Activated gamma-delta T cell treated with Interleukin-2 at 50 U/mL for 16 hours (primary cell): ENCODE measurements at places on chromosomes 6 and 20.

GRCh38 chr6:32932132-32932868 lies 8.5 kb downstream of the HLA-DMB start:
- DNase-seq = no peak

DNA sequence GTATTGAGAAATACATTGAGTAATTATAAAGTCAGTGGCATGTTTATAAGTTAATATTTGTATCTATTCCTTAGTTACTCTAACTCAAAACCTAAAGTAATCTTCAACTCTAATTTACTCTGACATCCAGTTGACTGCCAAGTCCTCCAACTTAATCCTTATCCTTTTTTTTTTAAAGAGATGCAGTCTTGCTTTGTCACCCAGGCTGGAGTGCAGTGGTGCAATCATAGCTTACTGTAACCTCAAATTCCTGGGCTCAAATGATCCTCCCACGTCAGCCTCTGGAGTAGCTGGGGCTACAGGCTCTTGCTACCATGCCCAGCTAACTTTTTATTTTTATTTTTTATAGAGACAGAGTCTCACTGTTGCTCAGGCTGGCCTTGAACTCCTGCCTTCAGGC lies 24.4 kb downstream of the PTPN1 start:
- DNase-seq = no peak

GRCh38 chr20:53699085-53699674 lies 105.5 kb upstream of the ZNF217 start:
- no peak for DNase-seq

DNA sequence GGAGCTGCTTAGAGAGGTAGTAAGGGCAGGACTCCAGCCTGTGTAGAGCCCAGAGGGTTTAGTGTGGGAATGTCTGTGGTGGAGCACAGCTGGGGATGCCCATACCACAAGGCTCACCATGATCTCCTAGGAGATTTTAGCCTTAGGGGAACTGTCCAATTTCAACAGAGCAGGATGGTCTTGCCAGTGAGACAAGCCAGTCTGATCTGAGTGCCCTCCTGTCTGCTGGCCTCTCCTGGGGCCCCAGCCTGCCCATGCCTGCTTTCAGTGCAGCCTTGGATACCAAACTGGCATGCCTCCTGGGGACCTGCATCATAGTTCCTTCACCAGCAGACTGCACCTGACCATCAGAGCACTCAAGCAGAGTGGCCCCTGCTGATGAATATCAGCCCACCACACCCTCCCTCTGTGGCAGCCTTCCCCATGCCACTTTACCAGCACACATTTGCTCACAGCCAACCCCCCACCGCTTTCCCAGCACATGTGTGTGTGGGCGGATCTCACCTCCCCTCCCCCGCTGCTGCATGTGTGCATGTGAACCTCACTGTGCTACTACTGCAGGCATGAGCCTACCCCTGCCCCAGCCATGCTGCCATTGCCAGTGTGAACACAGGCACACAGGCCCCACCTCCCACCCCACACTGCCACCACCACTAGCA lies 7.9 kb upstream of the TREM1 start:
- no peak for DNase-seq

- DNase-seq = no peak
Observed at GRCh38 chr6:152301021-152301764, 336.0 kb downstream of the SYNE1 start.

DNA sequence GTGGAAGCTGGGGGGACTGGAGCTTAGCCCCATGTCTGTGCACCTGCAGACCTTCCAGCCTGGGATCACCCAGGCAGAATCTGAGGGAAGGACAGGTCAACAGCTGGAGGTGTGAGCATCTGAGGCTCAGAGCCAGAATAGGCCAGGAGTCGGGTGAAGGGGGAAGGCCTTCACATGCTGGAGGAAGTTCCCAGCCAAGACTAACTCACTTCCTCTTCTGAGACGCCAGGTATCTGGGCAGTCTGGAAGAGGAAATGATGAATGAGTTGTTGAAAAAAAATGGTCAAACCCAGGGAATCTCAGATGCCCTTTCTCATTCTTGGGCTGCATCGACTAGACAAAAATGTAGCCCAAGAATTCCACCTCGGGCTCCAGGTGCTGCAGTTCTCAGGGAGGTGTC lies 73.6 kb upstream of the TIAM2 start:
- DNase-seq = no peak

- no peak for DNase-seq
Observed at GRCh38 chr20:43976547-43976946, 61.9 kb downstream of the TOX2 start.

GRCh38 chr6:169092375-169092774 lies 161.3 kb downstream of the THBS2 start:
- no peak for DNase-seq

DNA sequence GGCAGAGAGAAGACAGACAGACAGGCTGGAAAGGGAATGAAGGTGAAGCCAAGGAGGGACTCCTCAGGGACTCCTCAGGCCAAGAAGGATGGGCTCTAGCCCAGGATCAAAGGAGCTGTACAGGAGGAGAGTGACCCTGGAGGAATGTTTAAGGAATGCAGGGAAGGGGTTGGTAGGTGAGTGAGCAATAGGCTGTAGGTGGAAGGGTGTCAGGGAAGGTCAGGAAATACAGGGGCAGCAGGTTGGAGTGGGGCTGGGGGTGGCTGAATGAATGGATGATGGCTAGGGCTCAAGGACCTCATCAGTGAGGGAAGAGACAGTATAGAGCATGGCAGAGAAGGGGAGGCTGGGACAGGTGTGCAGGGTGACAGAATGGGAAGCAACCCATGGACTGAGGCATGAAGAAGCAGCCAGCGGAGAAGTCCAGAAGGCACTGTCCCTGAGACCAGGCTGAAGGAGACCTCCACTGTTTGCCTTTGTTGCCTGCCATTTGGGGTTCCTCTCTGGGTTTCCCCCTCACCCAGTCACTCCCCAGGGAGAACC lies 13.2 kb downstream of the SYNGAP1 start:
- DNase-seq = no peak

DNA sequence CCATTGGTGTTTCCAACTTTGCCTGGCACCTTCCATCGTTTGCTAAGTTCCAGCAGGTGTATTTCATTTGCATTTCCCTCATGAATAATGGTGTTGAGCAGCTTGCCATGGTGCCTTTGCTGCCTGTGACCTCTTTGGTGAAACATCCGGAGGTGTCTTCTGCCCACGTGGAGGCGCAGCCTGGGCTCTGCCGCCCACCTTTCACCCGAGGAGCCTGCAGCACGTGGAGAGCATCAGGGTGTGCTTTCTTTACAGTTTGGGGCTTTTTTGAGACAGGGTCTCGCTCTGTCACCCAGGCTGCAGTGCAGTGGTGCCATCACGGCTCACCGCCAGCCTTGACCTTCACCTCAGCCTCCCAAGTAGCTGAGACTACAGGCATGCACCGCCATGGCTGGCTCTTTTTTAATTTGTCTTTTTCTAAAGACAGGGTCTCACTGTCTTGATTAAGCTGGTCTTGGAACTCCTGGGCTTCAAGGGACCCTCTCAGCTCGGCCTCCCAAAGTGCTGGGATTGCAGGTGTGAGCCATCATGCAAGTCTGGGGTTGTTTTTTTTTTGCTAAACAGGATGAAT lies 3.0 kb upstream of the ADRM1 start:
- no peak for DNase-seq

DNA sequence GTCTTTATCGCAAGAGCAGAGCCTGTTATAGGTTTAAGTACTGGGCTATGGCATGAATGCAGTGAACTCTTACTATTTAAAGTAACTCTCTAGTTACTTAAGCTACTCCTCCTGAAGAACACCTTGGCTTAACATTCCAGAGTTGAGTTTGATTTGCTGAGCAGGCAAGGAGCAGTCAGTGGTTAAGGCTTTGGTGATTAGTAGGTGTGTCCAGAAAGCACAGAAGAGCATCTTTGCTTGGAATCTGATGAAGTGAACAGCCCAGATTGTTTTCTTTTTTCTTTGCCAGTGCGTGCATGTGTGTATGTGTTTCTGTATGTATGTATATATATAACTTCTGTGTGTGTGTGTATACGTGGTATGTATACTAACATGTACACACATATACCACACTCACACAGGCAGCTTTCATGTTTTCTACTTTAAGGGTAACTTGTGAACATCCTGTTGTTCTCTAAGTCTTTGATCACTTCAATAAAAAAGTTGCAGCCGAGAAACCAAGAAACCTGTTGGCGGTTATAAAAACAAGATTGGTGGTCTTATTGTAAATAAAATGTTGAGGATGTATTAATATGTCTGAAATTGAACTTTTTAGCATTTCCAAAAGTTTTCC lies 56.2 kb upstream of the TULP4 start:
- no peak for DNase-seq

- DNase-seq = no peak
Observed at GRCh38 chr6:170224694-170225660, 65.9 kb downstream of the DLL1 start.

- DNase-seq = no peak
Observed at GRCh38 chr20:45337367-45338120, 10.7 kb downstream of the SDC4 start.

DNA sequence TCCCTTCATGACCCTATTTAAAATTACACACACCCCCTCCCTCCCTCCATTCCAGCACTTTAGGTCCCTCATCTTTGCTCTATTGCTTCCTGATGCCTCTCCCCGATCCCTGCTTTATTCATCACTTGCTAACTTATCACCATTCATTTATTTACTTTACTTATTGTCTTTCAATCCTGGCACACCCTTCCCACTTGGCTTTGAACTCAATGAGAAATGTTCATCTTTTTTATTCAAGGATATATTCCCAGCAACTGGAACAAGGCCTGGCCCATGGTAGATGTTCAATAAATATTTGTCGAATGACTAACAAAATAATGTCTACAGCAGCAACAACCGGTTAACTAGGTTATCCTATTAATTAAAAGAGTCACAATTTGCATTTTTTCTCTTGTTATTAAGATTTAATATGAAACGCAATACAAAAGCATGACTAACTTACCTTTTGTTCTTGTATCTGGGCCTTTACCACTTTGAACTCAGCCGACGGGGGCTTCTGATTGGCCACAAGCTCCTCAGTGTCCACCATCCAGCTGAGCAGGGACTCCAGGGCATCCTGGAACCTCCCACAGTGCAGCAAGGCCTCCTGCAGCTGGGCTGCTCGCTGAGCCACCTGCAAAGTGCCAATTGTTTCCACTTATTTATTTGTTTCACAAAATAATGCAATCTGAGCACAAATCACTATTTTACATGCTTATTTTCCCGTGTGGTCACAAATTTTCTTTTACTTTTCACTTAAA lies 107.8 kb downstream of the DST start:
- no peak for DNase-seq

GRCh38 chr6:26260725-26261490 lies 104.1 kb upstream of the BTN3A2 start:
- no peak for DNase-seq

- no peak for DNase-seq
Observed at GRCh38 chr20:16810216-16810615, 62.1 kb downstream of the OTOR start.

DNA sequence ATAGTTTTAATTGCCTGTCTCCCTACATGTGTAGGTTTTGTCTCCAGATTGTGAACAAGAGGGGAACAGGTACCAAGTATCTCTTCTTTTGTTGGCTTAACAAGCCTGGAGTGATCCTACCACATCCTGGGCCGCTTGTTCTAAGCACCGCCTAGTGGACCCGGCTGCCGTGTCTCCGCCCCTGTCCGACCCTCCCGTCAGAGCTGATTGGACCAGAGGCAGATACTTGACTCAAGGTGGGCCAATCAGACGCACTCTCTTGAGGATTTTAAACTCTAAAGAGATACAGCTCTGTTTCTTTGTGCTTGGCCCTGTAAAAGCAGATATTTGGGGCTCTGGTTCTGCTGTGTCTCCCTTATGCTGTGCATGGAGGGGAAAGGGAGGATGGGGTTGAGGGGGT lies 68.2 kb downstream of the PRDM1 start:
- DNase-seq = no peak
